ENCODE measurements at places on chromosomes 1 and 21.

DNA sequence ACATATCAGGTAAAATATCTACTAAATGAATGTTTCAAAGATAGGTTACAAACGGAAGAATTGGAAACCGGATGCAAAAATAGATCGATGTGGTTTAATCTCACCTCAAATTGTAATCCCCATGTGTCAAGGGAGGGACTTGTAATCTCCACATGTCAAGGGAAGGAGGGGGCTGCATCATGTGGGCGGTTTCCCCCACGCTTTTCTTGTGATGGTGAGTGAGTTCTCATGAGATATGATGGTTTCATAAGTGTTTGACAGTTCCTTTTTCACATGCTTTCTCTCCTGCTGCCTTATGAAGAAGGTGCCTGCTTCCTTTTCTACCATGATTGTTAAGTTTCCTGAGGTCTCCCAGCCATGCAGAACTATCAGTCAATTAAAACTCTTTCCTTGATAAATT, 408.7 kb upstream of the TMPRSS15 start:
- no peak for DNase-seq

GRCh38 chr1:109083923-109084322, 6.6 kb upstream of the TMEM167B start:
- DNase-seq, result no peak

DNA sequence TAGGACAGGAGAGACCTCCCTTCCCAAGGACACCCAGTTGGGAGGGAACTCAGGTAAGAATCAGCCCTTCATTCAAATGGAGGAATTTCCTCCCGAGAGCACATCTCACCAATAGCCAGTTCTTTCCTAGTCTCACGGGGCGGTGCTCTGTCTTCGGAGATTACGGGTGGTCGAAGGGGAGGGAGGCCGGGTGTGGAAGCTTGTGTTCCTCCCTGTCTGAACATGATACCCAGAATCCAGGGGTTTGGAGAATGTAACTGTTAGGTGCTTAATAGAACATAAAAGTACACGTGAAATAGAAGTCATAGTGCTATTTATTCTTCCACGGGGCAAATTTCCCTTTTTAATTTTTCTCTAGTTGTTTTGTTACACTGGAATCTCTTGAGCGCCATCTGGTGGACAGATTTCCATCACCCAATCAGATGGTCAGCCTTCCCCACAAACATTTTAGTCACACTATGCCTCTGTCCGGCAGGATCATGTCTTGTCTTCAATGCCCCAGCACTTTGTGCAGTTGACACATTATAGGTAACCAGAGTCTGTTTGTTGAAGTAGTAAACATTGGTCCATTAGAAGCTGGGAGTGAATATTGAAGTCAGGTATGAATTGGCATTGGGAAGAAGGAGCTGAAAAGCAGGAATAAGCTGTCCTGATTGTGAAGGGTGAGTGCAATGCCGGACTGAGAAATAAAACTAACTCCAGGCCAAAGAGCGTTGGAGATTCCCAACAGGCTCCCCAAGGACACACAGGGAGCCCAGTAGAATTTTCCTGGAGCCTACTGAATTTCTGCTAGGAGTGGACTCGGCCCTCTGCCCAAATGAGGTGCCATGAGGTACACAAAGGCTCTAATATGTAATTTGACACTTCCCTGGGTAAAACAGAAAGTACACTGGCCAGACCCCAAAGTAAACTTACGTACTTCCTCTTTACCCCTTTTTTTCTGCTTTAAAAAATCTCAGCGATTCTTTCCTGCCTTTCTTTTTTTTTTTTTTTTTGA, 27.6 kb upstream of the ZNF697 start:
- DNase-seq, result peak; percentile 88

DNA sequence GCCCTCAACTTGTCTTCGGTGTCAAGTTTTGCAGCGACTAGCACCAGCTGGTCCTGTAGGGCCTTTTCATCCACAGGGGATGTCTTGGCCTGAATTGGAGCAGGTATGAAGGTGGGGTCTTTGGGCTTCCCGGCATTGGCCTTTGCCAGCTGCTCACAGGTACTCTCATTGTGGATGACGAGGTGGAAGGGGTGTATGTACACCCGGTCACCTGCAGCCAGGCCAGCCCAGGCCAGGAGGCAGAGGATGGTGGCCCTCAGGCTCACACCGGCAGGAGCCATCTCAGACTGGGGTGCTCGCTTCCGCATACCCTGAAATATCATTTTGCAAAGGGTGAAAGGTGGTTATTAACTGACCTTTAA, 3.4 kb downstream of the AGT start:
- no peak for DNase-seq

DNA sequence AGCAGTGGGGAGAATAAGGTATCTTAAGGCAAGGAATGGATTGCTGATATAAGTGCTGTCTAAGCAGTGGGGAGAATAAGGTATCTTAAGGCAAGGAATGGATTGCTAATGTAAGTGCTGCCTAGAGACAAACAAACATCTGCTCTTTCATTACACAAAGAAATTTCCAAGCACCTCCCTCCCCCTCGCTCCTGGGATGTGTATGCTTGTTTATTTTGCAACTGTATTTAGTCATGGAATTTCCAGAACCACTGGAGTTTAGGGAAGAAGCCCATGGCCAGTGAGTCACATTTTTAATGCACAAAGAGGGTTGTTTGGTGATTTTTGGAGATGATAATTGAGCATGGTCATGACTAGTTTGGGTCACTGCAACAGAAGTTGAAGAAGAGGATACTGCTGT, 21.5 kb downstream of the PDPN start:
- DNase-seq, result no peak

DNA sequence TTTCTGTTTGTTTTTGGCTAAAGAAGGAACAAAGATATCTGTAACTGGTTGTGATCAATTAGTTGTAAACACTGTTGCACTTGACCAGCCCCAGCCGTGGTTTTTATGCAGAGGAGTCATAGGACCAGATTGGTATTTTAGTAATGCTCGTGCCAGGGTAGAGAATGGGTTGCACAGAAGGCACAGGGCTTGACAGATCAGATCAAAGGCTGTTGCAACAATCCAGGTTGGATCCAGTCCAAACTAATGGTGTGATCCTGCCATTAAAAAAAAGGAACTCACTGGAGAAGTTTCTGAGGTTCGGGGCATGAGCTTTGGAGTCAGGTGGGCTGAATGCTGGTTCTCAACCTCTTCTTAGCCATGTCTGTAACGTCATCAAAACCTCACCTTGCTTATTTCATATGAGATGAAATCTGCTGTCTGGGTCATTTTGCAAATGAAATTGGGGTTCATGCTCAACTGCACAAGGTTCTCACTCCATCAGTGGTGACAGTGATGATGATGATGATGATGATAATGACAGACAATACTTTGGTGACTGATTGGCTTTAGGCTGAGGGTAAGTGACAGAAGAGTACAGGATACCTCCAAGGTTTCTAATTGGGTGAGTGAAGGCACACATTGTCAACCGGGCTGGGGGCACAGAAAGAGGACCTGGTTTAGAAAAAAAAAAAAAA, 43.1 kb downstream of the ZNF281 start:
- DNase-seq, result no peak

- no peak for DNase-seq
Observed at GRCh38 chr1:55035904-55036303, 3.4 kb upstream of the PCSK9 start.

DNA sequence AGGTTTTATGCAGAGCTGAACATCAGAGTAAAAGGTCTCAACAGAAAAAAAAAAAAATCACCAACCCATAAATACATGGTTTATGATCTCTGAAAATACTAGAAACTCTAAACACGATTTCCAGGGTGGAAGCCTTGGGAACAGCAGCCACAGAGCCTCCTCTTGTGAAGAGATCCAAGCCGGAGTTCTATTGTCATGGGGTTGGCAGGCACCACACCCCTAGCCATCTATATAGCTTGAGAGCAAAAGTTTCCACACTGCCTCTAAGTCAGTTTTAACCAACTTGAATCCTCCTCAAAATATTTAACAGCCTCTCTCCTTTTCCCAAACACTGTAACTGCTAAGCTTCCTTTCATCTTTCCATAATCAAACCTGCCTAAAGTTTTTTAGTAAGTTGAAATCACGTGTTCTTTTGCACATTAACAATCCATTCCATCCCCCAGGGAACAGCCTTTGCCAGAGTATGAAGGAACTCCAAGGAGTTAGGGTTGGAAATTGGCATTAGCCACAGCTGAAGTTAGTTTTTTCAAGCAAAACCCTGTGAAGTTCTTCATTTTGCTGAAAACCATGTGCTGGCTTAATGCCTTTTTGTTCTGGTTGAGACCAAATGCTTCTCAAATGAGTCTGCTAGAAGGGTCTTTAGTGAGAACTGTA, 13.8 kb upstream of the SEC16B start:
- no peak for DNase-seq

DNA sequence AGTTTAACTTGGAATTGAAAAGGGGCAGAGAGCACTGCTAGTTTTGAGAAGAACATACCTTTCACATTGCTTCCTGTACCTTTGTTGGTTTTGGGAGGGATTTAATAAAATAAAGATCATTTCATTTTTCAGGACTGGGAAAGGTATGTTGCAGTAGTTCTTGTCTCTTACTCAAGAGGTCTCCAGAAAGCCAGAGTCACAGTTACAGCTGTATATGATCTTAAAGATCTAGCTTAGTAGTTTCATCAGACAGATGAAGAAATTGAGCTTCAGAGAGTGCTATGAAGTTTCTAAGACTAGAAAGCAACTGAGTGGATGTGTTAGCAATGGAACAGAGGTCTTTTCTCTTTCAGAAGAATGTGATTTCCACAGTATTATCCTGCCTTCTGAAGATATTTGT, 1.0 kb downstream of the OR10K2 start:
- DNase-seq, result no peak

DNA sequence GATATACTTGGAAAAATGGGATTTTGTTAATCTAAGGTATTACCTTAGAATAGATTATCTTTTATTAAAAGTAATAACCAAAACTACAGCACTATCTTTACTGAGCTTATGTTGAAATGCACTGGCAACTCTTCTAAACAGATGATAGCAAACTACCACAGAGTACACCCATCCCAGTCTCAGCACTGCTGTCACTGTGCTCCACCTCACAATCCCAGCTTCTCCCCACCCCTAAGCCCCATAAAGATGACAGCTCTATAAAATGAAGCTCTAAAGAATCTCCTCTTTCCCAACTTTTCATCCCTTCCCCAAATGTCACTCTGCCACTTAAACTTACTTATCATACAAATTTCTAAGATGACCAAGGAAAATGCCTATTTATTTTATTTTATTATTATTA, 6.4 kb downstream of the DSTYK start:
- no peak for DNase-seq

DNA sequence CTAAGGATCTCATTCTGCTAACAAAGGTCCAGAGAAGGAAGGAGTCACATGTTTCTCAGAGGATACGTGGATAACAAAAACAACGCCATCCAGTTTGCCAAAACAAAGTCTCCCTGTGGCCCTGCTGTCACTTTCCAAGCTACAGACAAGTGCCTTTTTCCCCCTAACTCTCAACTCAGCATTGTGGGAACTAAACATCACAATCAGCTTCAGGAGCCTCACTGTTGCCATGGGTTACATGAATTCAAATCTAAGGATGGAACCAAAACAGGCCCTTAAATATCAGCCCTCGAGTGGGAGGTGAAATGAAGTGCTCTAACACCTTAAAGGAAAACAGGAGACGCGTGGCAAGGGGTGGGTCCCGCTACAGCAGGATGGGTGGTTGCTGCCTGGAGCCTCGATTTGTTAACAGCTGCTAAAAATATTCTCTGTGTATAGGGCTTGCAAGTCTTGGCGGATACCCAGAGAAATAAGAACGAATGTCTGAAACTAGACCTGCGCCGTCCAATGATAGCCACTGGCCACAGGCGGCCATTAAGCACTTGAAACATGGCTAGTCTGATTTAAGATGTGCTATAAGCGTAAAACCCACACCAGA, 66.4 kb upstream of the SOD1 start:
- DNase-seq, result no peak

- no peak for DNase-seq
Observed at GRCh38 chr1:9229549-9229948, 5.0 kb upstream of the H6PD start.

DNA sequence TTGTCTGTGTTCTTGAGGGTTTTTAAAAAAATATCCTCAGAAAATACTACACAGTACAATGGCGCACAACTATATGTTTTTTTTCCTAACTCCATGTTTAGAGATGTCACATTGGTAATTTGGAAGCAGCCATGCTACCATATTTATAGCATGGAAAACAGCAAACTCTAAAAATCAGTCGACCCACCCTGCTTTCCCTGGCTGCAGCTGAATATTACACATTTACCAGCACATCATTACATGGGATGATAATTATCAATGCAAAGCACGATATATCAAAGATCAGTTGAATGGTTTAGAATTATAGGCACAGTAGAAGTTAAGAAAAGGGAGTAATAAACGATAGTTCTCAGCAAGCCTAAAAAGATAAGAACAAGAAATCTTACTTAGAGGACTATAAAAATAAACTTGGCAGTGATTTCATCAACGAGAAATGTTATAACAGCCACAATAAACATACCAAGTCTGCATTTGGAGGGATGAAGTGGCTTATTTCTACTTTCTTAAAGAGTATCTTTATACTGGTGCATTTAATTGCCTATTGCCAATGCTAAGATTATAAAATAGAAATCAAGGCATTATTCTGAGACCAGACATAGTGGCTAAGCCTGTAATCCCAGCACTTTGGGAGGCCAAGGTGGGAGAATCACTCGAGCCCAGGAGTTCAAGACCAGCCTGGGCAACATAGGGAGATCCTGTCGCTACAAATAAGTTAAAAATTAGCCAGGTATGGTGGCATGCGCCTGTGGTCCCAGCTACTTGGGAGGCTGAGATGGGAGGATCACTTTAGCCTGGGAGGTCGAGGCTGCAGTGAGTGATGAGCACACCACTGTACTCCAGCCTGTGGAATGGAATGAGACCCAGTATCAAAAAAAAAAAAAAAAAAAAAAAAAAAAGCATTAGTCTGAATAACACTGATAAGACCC, 43.4 kb downstream of the WDR64 start:
- no peak for DNase-seq

DNA sequence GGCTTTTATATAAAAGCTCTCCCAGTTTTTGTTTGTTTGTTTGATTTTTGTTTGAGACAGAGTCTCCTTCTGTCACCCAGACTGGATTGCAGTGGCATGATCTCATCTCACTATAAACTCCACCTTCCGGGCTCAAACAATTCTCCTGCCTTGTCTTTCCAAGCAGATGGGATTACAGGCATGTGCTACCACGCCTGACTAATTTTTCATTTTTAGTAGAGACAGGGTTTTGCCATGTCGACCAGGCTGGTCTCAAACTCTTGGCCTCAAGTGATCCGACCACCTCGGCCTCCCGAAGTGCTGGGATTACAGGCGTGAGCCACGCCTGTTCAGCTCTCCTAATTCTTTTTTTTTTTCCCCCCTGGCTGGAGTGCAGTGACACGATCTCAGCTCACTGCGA, 4.4 kb downstream of the PCAT6 start:
- DNase-seq, result no peak

GRCh38 chr1:156337052-156337887, 822 bp downstream of the CCT3 start:
- DNase-seq, result peak; percentile 10

- no peak for DNase-seq
Observed at GRCh38 chr1:183419399-183419798, 1.2 kb upstream of the NMNAT2 start.

GRCh38 chr1:6181347-6181770, 1.2 kb upstream of the CHD5 start:
- DNase-seq, result peak; percentile 81

- DNase-seq, result no peak
Observed at GRCh38 chr1:66351913-66352312, 182.0 kb upstream of the SGIP1 start.

All from cerebellar cortex (tissue), 1 donor.